ENCODE measurements at places on chromosomes 4 and X. TPM values are rescaled to one million over a fixed set of nuclear protein-coding genes. Genes with fewer than 3 reads are reported as not detected.

GPR50 gene
- total RNA-seq: not detected

USP51 gene
- total RNA-seq: 4.5 TPM

MSX1 gene
- total RNA-seq: 2.9 TPM

MGAT4D gene
- total RNA-seq: not detected

SATL1 gene
- 1.2 TPM for total RNA-seq

NEK1 gene
- total RNA-seq: 28.1 TPM

MAGEA1 gene
- total RNA-seq: not detected

ZNF518B gene
- total RNA-seq: 107 TPM

IL1RAPL1 gene
- total RNA-seq: 14.3 TPM

VCX3B gene
- total RNA-seq: not detected

CSAG3 gene
- total RNA-seq: not detected

CXorf49B gene
- not detected for total RNA-seq

PROM1 gene
- total RNA-seq: 87.6 TPM

NAA11 gene
- total RNA-seq: not detected

REELD1 gene
- total RNA-seq: not detected

TLR10 gene
- total RNA-seq: 1.6 TPM

ARR3 gene
- total RNA-seq: not detected

MBNL3 gene
- 2.0 TPM for total RNA-seq

SERPINA7 gene
- not detected for total RNA-seq

TBCK gene
- total RNA-seq: 116 TPM

COMMD8 gene
- total RNA-seq: 24.1 TPM

MAGEA9B gene
- not detected for total RNA-seq
